Posterior vena cava (tissue), 2 donors: ENCODE measurements at places on chromosomes 7 and 10.

DNA sequence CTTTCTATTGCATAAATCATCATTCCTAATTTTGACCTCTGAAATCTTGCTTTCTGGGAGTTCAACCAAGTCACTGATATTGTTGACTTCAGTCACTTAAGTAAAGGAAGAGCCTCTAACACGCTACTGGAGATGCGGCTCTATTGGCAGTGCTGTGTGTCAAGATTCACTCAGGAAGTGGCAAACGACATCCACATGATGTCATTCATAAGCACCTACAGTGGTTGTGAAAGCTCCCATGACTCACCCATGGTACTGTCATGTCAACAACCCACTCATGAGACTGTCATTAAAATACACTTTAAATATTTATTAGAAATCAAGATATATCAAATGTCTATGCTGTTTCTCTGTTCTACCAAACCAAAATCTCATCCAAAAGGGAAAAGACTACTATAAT is 52.5 kb upstream of the LHFPL3 start:
- no peak for DNase-seq

DNA sequence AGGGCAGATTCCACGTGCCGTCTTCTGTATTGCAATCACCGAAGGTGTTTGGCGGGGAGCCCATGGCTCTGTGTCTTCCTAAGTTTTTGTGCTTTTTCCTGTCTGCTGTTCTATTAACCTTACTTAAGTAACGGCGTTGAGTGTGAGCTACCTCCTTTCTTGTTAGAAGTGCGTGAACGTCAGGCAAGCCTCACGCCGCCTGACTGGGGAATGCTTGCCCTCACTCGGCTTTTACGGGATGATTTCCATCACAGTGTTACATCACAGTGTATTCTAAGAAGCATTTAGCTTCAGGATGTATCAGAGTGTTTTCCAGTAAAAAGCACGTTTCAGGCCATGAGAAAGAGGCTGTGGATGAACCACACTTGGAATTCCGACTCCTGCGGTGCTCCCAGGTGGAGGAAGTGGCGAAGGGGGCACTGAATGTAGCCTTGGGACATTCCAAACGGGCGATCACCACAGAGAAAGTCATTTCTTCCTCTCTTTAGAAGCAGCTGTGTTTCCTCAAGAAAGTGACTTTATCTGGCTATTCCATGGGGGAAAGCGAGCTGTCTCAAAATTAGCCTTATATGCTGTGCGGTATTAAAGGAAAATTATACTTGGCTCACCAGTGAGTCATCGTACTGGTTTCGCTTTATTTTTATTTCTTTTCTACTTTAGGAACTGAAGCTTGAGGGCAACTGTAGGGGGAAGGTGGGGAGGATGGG is 290.7 kb downstream of the KLF6 start:
- DNase-seq = no peak

GRCh38 chr10:119268871-119269506 is 61.6 kb downstream of the GRK5 start:
- DNase-seq = no peak

DNA sequence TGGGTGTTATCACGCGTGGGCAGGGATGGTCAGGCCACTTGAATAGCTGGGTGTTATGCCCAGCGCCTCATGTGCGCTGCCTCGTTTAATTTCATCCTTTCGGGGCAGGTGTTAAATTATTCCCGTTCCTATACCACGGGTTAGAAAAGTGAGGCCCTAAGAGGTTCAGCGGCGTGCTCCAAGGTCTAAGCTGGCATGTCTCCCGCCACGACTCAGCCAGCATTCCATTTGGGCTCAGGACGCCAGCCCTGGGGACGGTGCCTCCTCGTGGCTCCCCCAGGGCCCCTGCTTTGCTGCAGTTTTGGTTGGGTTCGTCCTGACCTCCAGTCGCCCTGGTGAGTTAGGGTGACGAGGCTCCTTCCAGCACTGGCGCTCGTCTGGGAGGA is 124.5 kb downstream of the TRRAP start:
- no peak for DNase-seq

- DNase-seq = no peak
These were observed 52.4 kb upstream of the TMEM140 start for GRCh38 chr7:135095450-135095849.

DNA sequence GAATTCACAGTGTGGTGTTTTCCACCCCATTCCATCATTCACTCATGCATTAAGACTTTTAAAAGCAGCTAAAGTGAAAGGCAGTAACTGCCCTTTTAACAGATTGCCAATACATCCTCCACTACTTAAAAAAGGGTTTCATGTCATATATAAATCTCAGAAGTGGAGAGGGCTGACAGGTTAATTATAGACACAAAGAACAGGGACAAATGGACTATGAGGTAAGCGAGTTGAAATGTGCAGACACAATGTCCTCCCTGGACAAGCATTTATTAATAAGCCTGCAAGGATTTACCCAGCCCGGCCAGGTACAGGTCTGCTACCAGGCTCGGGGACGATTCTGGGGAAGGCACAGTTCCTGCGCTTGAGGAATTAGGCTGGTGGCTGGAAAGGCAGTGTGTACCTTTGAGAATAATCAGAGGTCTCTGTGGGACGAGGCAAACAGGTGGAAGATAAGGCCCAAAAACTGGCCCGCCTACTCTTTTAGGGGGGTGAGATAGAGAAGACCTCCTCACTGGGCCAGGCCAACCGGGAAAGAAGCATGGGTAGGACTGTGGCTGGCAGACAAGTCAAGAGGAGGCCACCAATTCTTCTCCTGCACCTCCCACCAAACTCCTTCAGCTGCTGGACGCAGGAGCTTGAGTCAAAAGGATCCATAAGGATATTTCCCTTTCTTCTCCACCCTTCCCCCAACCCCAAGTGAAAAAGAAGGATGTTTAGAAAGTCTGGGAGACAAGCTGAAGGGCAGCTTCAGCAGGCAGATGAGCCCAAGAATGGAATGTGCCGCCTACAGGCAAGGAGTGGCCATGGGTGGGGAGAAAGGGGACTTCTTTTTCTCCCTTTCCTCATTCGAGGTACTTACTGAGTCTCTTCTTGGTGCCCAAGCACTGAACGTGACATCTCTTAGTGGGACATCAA is 1.5 kb downstream of the PDLIM1 start:
- no peak for DNase-seq

- DNase-seq = no peak
These were observed 68.9 kb downstream of the MAD1L1 start for GRCh38 chr7:2163600-2164555.

DNA sequence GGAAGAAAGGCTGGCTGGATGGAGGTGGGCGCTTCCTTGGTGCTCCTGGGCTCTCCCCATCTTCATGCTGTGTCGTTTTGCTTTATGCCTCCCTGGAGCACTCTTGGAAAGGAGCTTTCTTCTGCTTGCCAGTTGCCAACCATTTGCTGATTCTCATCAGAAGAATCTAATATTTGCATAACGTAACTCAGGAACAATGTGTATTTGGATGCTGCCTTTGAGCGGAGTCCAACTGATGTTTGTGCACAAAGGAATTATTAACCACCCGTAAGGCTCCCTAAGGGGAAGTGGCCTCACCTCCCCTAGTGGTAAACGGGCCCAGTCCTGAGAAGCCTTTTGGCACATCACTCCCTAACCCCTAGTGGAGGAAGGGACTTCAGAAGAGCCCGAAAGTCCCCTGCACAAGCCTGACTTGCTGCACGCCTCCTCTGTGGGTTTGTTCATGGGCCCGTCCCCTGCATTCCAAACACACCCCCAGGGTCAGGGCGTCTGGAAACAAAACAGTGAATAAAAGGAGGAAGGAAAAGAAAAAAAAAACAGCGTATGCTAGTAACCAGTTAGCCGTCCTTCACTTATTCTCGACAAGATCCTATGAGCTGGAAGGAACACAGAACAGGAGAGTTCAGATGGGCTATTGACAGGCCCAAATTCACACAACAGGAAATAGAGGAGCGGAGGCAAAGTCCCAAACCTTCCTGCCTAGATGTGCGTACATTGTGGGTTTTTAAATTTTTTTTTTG is 602.2 kb downstream of the LRMDA start:
- no peak for DNase-seq

DNA sequence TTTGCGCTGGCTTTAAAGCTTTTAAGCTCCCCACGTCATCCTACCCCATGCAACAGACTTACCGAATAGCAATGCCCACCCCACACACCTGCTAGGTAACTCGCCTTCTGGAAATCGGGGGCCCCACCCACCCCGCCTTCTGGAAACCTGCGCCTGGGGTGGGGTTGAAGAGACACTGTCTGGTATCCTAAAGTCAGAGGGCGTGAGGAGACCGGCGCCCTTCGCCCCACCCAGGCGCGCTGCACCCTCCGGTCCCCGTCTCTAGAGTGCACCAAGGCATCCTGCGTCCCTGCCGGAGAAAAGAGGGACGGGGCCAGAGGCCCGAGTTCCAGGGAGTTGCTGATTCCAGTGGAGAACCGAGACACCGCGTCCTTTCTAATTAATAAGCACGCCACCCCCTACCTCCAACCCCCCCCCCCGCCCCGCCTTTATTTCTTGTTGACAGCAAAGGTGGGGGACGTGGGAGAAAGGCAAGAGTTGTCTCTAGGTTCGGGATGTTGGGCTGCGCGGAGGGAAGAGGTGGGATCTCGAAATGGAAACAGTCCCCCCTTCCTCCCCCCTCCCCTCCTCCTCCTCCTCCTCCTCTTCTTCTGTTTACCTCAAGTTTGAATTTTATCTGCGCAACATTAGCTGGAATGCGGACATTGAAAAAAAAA is 220.9 kb upstream of the MKLN1 start:
- DNase-seq = peak; percentile 86

DNA sequence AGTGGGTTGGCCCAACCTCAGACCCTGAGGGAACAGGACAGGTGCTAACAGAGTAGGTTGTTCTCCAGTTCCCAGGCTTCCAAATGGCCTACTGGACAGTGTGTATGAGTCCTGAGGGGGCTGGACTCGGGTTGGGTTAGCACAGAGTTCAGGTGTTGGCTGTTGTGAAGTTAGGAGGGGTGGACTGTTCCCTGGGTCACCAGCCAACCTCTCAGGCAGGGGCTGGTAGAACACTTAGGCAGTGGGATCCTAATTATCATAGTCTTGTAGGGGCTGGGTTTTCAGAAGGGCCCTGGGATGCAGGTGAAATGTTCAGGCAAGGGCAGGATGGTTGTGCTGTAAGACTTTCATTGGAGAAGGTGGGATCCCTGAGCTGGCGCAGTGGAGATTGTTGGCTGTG is 293.0 kb downstream of the ZWINT start:
- DNase-seq = no peak

GRCh38 chr7:42573881-42574672 is 337.1 kb upstream of the GLI3 start:
- DNase-seq = no peak

DNA sequence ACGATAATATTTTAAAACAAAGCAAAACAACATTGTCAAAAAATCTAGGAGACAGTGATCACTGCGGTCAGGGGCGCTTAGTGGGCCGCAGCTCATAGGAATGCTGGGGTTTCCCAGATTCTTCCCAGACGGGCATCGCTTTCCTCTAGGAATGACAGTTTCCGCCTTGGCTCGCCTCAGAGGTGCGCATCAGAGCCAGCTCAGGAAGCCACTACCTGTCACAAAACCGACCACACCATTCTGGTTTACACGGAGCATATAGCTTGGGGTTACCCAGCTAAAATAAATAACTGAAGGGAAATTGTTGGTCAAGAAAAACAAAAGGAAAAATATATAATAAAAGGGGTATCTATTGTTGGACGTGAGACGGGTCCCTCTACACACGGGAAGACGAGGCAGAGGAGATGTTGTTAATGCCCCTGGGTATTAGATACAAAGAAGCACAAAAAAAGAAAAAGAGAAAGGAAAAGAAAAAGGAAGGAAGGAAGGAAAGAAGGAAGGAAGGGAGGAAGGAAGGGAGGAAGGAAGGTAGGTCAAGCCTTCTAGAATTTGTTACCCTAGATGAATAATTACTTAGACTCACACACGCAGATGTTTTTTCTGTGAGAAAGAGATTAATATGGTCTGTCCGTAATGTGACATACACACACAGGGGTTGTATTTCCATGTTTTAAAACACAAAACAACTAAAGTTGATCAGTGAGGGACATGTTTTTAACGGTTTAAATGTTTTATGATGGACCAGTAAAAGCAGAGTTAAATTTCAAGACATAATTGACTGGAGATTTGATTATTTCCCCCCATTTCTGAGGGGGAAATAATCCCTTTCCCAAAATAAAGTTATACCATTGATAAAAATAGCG is 292.4 kb upstream of the NFE2L3 start:
- no peak for DNase-seq

DNA sequence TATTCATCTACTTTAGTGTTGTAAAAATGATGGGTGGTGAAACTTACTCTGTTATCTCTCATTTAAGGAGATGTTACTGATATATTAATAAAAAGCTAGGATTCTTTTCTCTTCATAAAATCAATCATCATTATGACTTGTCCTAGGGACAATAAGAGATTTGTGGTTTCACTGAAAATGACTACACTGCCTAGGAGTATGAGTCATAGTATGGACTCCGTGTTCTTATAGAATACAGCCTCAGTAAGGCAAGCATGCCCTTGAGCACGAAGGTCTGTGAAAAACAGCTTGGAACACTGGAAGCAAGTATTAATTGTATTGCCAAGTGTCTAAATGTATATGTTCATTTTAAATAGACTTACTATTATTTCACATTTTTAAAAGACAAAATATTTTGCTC is 749.2 kb upstream of the PCDH15 start:
- no peak for DNase-seq

DNA sequence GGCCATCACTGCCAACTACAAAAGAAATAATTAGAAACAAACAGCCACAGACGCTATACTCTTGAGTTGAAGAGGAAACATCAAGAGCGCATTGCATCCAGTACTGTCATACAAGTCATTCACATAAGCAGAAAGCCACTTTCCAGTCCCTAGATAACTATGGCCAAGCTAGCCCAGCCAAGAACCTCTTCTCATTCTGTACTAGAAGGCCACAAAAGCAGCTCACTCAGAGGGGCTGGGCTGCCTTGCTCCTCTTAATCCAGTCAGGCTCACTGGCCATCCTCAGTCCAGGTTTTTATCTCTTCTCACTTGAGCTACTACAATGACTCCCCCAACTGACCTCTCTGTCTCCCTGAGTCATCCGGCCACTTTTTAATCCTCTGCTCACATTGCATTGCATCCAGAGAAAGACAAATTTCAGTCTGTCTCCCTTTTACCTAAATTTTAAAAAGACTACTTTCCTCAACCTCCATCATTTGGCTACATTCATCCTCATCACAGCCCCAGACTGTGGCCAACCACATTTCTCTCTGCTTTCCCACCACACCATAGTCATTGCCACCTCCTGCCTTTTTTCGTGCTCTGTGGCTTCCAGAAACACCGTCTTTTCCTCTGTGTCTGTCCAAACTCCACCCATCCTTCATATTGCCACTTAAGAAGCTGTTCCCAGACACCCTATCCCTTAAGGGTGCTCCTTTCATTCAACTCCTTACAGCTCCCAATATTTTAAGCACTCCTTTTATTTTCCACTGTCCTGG is 25.0 kb downstream of the PPP1R3C start:
- DNase-seq = no peak

DNA sequence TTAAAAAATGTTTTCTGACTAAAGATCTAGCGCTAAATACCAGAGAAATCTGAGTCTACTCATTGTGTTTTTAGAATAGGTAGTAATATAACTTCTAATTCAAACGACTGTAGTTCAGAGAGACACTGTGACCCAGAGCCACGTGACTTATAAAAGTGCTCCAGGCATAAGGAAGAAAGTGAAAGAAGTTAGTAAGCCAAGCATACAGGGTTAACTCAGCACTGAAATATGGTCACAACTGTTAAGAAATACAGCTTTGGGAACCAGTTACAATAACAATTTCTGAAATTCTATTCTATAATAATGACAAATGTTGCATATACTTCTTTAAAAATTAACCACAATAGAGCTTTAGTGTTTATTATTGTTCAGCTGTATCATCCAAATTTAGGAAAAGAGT is 119.1 kb downstream of the TFEC start:
- no peak for DNase-seq

GRCh38 chr10:28186887-28187578 is 115.8 kb downstream of the MPP7 start:
- DNase-seq = no peak
